ENCODE measurements at places on chromosomes 4 and X. TPM values are rescaled to one million over a fixed set of nuclear protein-coding genes. Genes with fewer than 3 reads are reported as not detected.

Gene TCEAL7
- total RNA-seq: 44.3 TPM

Gene SORBS2
- 3.1 TPM for total RNA-seq

Gene SFRP2
- total RNA-seq: not detected

Gene SLC6A8
- total RNA-seq: 7.0 TPM

Gene CD38
- total RNA-seq: not detected

All from uterine smooth muscle cell (primary cell).